Germinal center (tissue), 1 donor: ENCODE measurements at places on chromosomes 1 and 21.
A peak's percentile ranks its signal among the peaks of the same experiment; 100 is the strongest.

GRCh38 chr1:75124510-75124909 is 9.7 kb upstream of the LHX8 start:
- DNase-seq, result no peak

DNA sequence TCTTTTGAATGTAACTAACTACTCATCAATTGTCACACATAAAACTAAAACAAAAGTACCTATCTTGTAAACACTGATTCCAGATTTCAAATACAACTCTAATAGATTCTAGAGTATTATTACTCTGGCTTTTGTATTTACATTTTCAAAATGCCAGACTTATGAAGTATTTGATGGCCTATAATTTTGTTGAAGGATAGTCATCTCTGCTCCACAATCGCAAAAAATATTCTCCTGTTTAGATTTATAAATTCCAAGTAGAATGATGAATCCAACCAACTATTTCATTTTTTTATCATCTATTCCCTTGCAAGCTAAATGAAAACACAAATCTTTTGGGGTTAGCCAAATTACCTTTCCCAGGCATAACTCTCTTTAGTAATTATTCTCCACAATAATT is 75.0 kb upstream of the GUCA2A start:
- no peak for DNase-seq

DNA sequence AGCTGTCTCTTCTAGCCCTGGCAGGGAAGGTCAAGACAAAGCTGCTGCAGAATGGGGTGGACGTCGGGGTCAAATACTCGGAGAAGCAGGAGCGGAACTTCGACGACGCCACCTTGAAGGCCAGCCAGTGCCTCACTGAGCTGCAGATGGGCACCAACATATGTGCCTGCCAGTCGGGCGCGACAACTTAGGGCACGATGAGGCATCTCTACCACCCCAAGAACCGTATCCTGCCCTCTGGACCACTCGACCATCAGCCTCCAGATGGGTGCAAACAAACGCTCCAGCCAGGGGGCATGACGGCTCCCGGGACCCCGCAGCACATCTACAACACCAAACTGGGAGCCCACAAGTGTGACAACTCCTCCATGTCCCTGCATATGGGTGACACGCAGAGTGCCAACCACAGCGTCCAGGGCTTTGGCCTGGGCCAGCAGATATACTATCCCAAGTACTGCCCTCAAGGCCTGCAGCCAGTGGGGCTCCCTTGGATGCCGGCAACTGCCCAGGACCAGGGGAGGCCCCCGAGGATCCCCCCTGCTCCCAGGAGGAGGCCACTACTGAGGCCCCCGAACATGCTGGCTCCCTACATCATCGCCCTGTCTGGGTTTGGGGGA is 42.5 kb upstream of the POGK start:
- DNase-seq, result no peak

DNA sequence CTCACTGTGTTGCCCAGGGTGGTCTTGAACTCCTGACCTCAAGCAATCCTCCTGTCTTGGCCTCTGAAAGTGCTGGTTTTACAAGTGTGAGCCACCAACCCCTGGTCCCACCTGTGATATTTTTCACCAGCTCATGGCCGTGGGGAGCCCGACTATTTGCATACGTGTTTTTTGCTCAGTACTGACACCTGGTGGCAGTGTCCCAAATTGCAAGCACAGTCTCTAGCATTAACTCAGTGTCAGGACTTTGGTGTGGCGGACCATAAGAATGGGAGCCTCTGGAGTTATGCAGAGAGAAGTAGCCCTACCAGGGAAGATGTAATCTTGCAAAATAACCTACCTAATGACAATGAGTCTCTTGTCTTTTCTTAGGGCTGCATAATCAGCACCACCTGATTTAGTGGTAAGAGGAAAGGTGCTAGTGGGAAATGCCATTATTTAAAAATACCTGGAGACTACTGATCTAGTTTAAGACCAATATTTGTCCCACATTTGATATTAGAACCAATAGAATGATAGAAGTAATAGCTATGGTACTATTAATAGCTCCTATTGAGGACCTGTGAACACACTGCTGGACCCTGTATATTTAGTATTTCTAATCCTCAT is 305.4 kb downstream of the DISC1 start:
- DNase-seq, result peak; percentile 24

GRCh38 chr1:3787349-3787715 is 9.0 kb downstream of the LRRC47 start:
- DNase-seq, result no peak

DNA sequence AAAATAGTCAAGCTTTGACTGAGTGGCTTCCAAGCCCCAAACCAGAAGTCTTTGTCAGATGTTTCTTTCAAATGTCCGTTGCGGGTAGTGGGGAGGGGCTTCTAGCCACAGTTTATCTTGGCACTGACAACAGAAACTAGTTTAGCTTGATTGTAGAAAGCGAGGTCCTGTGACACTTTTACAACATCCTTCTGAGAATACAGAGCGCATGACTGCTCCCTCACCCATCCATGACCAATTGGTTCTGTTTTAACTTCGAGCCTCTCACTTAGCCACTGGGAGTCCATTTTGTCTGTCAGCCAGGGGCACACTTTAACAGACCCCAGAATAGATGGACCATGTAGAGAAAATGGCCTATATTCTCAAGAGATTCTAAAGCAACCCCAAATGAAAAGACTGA is 199.2 kb upstream of the ST6GALNAC5 start:
- no peak for DNase-seq

GRCh38 chr1:163296504-163297263 is 25.1 kb upstream of the NUF2 start:
- DNase-seq, result no peak

DNA sequence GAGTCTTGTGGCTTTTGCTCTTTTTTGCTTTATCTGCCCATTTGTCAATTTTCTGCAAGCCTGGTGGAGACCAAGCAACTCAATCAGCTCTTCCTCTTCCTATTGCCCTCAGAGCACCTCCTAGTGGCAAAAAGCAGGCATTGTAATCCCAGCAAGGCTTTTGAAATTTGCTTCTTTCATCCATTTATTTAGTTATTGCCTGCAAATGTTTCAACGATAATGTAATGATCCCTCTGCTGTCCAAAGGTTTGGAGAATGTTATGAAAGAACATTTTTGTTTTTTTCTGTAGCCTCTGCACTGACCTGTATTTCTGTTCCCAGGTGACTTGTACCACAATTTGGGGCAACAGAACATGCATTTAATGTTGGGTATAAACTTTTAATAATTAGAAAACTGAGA is 127.8 kb downstream of the GABPA start:
- DNase-seq, result peak; percentile 30

- no peak for DNase-seq
These were observed 174.6 kb downstream of the PLA2G4A start for GRCh38 chr1:187003353-187003752.

DNA sequence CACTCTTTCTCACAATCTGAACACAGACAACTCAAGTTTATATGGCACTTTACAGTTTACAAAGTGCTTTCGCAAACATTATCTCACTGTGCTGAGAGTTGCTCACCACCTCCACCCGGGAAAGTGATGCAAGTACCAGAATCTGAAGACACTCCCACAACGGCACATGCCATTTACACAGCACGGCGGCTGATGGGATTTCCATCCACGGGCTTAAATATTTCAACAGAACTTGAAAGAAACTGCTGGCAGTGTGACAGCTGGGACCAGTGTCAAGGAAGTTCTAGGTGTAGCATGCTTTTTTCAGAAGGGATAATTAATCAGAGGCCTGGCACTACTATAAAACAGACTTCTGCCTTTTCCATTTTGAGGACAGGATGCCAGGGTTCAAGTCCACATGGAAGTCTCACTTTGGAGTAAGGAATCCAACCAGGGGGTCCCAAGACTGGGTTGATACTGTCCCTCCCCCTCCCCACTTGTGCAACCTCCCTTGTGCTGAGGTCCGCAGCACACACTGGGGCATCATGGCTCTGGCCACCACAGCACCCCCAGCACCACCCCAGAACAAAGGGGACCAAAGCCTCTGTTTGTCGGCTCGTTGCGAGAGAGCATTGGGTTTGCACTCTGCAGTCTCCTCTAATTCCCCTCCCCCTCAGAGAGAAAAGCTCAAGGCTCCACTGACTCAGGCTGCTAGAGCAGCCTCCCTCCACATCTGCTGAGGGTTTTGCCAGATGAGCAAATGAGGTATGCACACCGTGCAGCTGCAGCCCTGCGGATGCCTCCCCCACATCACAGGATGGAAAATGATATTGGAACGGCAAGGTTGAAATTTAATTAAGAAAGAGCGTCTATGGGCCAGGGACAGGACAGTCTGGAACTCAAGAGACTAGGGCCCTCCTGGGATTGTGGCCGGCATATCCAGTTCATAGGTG is 154.9 kb downstream of the TGFBR3 start:
- no peak for DNase-seq

- DNase-seq, result no peak
These were observed 60.7 kb upstream of the ITPKB start for GRCh38 chr1:226799634-226800281.

DNA sequence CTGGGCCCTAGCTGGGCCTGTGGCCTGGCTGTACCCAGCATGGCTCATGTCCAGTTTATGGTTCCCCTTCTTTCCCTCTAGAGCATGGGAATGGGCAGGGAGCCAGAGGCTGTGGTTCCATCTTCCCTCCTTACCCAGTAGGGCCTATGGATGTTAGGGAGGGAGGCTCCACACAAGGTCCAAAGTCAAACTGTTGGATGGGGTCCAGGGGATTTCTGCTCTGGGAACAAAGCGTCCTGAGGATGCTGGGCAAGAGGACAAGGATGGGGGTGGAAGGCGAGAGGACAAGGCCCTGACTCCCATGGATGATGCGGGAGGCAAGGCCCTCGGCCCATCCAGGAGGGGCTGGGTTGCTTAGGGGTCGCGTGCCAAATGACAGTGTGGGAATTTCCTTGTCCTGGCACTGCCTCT is 17.3 kb downstream of the CSF1 start:
- DNase-seq, result no peak

GRCh38 chr1:29836651-29837646 is 600.6 kb downstream of the PTPRU start:
- DNase-seq, result no peak

DNA sequence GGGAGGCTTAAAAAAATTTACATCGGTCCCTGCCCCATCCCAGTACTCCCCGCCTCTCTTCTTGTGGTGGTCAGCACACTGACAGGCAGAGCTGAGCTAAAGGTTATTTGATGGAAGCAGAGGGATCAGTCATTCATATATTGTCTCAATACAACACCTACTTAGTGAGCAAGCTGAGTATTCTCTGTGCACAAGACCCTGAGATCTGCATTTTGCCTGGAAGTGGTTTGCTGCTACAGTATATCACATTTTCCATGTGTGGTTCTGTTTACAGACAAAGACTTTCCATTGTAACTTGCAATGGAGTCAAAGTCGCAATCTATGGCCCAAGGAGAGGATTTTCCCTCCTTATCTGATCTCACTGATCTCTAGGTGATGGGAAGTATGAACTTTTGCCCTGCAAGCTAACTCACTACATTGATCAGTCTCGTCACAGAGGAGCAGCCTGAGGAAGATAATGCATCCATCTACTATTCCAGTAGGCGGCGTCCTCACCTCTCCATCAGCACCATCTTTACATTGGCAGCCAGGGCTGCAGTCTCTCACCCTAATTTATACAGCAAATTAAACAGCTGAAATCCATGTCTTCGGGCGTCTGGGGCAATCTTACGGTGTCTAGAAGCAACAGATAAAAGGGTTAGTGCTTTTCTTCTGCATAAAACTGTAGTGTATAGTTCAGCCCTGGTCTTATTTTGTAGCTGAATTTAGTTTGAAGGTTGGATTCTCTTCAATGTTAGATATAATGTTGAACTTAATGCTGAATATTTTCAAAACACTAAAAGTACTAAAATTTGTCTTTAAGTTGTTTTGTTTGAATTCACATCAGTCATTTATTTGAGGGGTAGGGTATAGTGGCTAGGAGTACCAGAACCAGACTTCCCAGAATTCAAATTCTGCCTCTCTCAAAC is 3.2 kb upstream of the TRAF5 start:
- DNase-seq, result peak; percentile 66

DNA sequence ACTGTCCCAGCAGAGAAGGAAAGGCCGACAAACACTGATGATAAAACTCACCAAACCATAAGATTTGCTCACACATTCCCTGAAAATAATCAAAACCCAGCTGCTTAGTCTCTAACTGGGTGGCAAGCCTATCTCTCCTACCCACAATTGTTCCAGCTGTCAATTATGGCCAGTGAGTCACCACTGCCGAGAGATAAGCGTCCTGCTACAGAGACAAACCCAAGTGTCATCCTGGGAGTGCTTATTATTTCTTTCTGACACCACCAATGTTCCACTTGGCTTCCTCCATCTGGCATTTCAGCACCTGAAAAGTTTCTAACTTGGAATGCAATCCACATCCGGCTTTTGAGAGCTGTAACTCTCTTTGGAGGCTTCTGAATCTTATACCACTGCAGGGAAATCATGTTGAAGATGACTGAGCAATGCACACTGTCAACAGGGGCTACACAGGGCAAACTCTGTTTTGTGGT is 51.5 kb upstream of the VAV3 start:
- DNase-seq, result no peak

GRCh38 chr1:190140644-190141043 is 337.0 kb downstream of the BRINP3 start:
- no peak for DNase-seq

GRCh38 chr1:199743227-199743626 is 284.3 kb upstream of the NR5A2 start:
- no peak for DNase-seq

GRCh38 chr1:99994496-99994895 is 24.7 kb downstream of the SLC35A3 start:
- DNase-seq, result no peak

DNA sequence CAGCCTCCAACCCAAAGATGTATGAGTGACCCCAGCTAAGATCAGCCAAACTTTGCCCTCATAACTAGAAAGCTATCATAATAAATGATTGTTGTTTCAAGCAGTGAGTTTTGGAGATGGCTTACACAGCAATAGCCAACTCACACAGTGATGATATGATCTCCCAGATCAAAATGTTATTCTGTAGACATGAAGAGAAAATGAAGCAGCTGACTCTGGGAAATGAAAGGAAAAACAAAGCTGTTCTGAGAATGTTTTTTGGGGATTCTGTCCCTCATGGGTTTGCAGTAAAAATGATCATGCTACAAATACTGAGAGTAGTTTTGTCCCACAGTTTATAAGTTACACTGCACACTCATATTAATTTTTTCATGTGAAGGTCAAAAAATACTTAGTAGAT is 617.8 kb downstream of the MRPL39 start:
- DNase-seq, result no peak

GRCh38 chr1:220326578-220326977 is 54.3 kb upstream of the RAB3GAP2 start:
- DNase-seq, result no peak

GRCh38 chr1:56472860-56473259 is 106.5 kb downstream of the PLPP3 start:
- peak; percentile 67 for DNase-seq

- DNase-seq, result no peak
These were observed 166.4 kb upstream of the IRF2BP2 start for GRCh38 chr1:234776256-234776875.
